ENCODE measurements at places on chromosomes 6 and 20.

GRCh38 chr6:146950351-146950835 is 253.8 kb upstream of the STXBP5 start:
- no peak for DNase-seq

- DNase-seq, result peak; percentile 19
These were observed 75.8 kb downstream of the LAMP5 start for GRCh38 chr20:9590189-9590588.

DNA sequence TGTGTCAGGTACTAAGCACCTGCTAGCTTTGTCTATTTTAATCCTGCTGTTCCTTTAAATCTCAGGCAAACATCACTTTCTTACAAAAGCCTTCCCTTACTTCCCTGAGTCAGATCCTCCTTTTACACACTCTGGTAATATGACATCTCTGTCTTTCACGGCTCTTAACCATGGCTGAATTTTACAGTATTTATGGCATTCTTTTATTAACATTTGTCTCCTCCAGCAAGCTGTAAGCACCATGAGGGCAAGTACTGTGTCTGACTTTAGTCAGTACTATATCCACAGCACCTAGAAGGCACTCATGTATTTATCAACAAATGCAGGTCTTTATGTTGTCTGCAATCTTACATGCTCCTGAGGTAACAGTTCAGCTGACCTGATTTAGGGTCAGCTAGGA is 33.7 kb upstream of the HBS1L start:
- no peak for DNase-seq

- DNase-seq, result no peak
These were observed 55.2 kb upstream of the CBLN4 start for GRCh38 chr20:56060486-56060885.

- DNase-seq, result no peak
These were observed 366.7 kb downstream of the THBS2 start for GRCh38 chr6:168886964-168887363.

DNA sequence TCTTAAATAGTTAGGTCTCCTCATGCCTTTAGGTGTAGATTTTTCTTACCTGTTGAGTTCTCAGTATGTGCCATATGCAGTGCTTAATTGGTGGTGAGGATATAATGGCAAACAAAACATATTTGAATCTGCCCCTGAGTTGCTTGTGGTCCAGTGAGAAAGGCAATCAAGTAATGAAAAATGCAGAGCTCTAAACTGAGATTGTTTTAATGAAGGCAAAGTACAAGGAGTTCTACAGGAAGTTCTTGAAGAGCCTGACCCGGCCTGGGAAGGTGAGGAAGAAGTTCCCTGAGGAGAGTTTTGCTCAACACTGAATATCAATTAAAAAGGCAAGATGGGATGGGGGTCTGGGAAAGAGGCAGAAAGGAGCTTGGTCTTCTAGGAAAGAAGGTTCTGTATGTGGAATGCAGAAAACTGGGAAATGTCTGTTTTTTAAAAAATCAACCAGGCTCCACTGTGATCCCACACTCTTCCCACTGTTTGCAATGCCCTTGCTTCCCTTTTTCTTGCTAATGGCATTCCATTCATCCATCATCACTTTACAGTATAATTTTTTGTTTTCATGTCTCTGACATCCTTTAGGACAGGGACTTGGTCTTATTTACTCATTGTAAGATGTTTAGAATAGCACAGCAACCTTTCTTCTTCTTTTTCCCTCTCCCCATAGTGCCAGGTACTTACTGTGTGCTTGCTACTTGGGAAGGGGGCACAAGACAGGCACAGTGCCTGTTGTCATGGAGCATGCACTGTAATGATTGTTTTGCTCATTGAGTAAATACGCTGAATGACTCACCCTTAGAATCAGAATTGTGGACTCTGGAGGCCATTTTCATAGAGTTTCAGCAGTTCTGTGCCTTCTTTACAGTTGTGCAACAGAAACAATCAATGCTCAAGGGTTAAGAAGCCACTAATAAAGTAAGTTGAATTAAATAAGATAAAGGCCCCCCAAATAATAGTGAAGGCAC is 64.3 kb downstream of the ANKS1A start:
- no peak for DNase-seq

DNA sequence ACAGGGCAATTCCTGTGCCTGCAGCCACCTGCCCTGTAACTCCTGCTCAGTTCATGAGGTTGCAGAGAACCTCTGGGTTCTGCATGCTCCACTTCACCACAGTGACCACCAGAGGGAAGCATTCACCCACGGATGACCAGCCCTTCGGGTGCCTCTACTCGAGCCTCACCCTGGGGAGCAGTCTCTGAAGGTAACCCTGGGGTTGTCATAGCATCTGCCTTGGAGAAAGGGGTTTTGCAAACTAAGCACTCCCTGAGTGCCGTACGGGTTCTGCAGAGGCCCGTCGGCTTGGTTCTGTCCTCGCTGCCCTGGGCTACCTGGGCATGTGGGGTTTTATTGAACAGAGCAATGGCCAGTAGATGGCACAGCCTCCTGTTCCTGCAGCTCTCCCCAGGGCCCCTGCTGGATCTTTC is 10.2 kb upstream of the CST5 start:
- peak; percentile 27 for DNase-seq

GRCh38 chr6:120759570-120759969 is 574.7 kb downstream of the TBC1D32 start:
- DNase-seq, result no peak

GRCh38 chr6:90428514-90428913 is 131.9 kb upstream of the BACH2 start:
- no peak for DNase-seq

GRCh38 chr20:62804627-62805154 is at the start of gene OGFR:
OGFR (plus strand) TSS chr20:62804835; CDS start chr20:62804860, 25 bp downstream.
- DNase-seq, result no peak

DNA sequence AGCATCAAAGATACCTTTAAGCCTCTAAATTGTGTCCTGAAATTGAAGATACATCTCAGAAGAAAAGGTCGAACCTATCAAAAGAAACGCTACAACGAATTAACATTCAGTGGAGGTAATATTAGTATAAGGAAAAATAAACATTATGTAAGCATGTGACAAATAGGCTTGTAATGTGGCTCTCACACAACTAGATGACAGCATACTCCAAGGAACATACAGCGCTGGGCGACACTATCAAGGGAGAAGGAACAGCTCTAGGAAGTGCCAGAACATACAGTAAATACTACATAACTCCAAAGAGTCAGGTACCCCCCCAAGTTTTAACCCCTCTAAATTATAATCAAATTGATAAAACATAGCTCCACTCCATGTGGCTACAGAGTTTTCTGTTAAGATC is 103.5 kb downstream of the LAMP5 start:
- no peak for DNase-seq

DNA sequence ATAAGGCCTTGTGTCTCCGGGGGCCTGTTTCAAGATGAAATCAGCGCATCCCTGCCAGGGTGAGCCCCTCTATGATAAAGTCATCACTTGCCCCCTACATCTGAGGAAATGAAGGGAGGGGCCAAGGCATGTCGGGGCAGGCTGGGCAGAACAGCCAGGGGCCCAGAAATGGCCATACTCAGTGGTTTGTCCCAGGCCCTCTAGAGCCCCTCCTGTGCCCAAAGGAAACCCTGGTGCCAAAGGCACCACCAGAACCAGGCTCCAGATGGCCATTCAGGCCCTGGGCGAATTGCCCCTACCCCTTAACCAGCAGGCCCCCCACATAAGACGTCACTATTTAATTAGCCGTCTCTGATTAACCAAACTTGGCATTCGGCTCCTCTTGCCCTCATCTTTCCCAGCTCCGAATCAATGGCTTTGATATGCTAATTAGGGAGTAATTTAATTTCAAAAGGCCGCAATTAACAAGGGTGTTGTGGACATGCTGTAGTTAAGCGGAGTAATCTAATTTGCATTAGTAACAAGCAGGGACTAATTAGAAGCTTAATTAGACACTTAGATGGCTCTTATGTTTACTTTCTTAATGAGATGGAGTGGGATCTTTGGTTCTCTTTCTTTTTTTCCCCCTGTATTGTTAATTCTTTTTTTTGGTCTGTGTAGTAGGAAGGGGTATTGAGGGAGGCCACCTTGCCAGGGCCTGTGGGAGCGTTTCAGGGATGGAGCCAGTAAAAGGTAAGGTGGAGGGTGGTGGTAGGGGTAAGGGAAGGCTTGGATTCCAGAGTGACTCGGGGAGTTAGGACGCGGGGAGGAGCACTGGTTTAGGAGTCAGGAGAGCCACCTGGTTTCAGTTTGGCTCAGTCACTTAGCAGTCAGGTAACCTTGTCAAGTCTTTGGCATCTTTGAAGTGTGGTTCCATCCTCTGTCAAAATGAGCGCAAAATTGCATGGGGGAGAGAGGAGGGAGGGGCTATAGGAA is 9.4 kb downstream of the FOXP4 start:
- DNase-seq, result no peak

- no peak for DNase-seq
These were observed 58.9 kb downstream of the SASH1 start for GRCh38 chr6:148401571-148401970.

DNA sequence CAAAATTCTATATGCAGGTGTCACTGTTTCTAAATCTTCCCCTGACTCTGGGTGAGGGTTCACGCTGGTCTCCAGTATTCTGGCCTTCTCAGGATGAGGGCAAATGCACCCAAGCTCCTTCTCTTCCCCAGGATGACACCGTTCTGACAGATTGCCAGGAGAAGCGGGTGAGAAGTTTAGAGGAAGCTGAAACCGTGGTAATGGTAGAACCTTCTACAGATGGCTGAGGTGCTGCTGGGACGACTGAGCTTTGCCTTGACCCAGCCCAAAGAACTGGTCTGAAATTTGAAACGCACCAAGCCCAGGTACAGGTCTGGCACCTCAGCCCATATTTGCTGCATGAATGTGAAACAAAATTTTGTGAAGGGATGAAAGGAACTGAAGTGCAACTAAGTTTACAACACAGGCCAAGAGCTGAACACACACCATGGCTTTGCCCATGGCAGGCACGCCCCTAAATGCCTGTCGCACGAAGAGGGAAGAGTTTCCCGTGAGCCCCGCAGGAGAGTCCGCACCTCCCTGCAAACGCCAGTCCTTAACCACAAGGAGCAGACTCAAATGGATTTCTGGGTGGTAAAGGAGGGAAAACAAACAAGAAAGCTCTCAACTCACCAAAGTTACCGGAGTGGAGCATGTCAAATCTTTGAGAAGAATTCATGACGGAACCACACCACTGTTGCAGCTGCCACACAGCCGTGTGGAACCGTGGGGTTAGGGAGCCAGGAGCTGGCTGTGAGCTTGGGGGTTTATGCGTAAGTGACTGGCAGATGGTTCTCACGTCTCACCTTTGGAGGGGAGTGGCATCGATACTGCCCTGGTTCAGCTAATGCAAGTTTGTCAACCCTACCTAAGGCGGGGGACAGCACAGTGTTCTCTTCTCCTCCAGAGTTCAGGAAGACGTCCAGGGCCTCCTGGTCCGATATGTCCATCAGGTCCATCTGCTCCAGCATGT is 138.9 kb downstream of the DTNBP1 start:
- DNase-seq, result no peak

DNA sequence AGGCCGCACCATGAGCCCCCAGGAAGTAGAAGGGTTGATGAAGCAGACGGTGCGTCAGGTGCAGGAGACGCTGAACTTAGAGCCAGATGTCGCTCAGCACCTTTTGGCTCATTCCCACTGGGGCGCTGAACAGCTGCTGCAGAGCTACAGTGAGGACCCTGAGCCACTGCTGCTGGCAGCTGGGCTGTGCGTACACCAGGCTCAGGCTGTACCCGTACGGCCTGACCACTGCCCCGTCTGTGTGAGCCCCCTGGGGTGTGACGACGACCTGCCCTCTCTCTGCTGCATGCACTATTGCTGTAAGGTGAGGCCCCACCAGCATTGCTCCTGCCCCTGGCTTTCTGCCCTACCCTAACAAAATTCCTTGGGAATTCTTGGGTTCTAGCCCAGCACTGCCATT is 13.1 kb downstream of the DNPH1 start:
- no peak for DNase-seq

- DNase-seq, result no peak
These were observed 56.1 kb downstream of the SAMD5 start for GRCh38 chr6:147564556-147564955.

GRCh38 chr6:113495521-113495920 is 361.6 kb upstream of the MARCKS start:
- DNase-seq, result peak; percentile 38

DNA sequence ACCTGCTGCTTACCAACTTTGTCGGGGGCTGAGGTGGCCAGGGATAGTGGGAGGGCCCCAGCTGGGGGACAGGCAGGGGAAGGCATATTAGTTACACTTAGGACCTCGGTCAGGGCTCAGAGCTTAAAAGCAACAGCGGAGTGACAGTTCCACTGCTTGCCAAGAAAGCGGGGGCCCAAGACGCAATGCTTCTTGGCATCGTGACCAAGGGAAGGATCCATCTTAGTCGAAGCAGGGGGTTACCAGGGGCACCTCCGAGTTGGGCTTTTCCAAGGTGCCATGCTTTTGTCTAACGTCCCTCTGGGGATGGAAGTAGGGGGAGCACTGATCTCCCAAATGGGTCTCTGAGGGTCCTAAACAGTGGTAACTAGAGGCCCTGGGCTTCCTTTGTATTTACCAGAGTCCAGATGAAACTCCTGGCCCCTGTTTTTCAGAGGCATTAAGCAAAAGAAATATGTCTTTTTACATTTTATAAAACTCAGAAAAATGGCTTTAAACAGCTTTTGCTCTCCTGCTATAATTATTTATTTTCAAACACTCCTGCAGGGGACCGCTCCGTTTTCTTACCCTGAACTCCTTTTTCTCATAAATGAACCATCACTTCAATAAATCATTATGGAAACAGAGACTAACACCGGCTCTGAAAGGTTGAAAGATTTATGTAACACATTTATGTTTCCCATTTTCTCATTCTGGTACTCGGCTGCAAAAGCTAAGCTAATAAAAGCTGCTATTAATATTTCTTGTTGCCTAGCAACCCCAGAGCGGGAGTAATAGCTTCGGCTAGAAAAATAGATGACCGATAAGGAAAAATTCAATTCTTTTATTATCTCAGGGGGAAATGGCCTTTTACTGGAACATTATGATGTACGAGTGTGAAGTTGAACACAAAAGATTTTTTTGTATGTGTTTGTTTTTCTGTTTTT is 100.4 kb downstream of the TOX2 start:
- no peak for DNase-seq

DNA sequence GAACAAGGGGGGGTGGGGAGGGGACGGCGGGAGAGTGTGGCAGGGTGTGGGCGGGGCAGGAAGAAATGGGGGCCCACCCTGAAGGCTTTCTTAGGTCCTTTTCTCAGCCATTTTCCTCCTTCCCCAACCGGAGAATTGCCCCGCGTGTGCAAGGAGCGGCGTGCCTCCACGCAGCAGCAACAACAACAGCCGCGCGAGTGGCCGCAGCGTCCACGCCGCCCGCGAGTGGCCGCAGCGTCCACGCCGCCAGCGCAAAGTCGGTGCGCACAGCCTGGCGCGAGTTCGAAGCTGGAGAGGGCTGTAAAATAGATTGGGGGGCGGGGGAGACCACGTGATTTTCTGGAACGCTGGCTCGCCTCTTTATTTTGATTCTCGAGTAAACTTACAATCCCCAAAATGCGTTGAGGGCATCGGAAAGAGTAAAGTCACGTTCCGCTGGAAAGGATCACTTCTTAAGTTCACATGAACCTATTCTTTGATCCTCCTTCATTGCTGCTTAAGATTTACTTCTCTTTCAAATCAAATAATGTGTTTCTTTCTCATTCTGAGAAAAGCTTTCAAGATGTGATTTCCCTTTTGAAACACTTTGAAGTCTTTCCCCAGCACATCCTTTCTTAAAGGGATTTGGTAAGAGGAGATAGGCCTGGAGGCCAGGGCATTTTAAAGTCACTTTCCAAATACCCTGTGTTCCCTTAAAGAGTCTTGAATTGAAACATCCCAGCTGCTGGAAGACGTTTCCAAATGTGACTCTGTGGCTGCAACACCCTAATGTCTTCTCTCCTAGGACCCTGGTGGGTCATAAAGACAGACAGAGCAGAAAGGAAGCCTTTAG is 66.7 kb upstream of the ZNF217 start:
- no peak for DNase-seq

All from HS-27A (cell line).